Stimulated activated CD8-positive, alpha-beta memory T cell treated with anti-CD3 and anti-CD28 coated beads, Interleukin-2, amount 100 ng/mL, for 48 hours (primary cell): ENCODE measurements at places on chromosomes 2 and 18.

GRCh38 chr18:50862401-50862800, 16.5 kb upstream of the ME2 start:
- DNase-seq, result no peak

GRCh38 chr18:73924307-73924706, 223.3 kb downstream of the FBXO15 start:
- DNase-seq, result no peak

- no peak for DNase-seq
Measured at GRCh38 chr2:174223388-174223787, 24.9 kb downstream of the OLA1 start.

- no peak for DNase-seq
Measured at GRCh38 chr2:203796248-203797010, 71.1 kb upstream of the CTLA4 start.

- no peak for DNase-seq
Measured at GRCh38 chr2:241273210-241274020, 42.1 kb downstream of the HDLBP start.

- no peak for DNase-seq
Measured at GRCh38 chr18:56391931-56392590, 246.3 kb downstream of the TXNL1 start.

DNA sequence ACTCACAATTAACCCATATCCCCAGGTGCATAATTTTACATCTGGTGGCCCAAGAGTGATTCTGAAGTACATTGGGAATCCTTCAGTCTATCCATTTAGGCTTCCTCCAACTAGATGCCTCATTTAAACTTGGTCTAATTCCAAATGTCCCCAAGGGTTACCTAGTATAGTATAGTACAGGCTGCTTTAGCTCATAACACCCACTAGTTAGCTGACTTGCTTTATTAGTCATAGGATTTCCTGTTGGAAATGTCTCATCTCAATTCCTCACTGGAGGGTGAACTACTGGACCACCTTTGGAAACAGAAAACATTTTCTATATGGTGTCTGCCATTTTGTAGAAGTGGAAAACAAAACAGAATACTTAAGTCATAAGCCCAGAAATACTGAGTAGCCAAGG, 202.5 kb upstream of the SESTD1 start:
- no peak for DNase-seq

DNA sequence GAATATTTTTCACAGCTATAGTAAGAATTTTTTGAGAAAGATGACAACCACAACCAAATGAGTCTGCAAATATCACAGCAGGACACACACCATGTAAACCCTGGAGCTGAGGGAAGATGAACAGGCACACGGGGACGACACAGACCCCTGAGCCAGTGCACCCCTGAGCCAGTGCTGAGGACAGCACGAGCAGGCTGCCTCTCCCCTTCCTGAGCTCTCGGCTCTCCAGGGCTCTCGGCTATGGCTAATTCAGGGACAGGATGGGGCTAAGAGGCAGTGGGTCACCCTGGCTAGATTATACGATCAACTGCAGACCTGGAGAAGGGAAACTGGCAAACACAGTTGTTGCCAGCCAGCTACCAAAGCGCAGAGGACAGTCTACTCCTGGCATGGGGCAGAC, 41.4 kb downstream of the TGFBRAP1 start:
- DNase-seq, result no peak

DNA sequence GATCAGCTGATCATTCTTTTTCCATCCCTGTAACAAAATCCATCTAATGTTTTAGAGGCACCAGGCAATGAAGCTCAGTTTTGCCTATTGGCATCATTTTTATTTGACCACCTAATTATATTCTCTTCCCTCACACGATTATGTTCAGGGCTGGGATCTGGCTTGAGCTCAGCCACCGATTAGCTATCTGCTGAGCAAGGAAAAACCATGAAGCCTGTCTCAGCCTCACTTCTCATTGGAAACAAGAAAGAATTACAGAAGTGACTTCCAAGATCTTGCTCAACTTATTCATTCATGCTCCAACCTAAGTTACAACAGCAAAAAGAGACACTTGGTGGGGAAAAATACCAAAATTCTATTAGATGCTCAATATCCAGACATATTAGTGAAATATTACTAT, 139.0 kb upstream of the SH3BP4 start:
- DNase-seq, result no peak

- DNase-seq, result no peak
Measured at GRCh38 chr2:164903951-164904350, 51.4 kb downstream of the SLC38A11 start.

GRCh38 chr18:58505181-58505580, 123.7 kb downstream of the ALPK2 start:
- DNase-seq, result no peak

GRCh38 chr2:197308585-197308984, 2.0 kb downstream of the ANKRD44 start:
- no peak for DNase-seq
